Ascending aorta (tissue), 2 donors: ENCODE measurements at places on chromosomes 7 and 10. TPM values are rescaled to one million over a fixed set of nuclear protein-coding genes. Genes with fewer than 3 reads are reported as not detected.
A peak's percentile ranks its signal among the peaks of the same experiment; 100 is the strongest.

DNA sequence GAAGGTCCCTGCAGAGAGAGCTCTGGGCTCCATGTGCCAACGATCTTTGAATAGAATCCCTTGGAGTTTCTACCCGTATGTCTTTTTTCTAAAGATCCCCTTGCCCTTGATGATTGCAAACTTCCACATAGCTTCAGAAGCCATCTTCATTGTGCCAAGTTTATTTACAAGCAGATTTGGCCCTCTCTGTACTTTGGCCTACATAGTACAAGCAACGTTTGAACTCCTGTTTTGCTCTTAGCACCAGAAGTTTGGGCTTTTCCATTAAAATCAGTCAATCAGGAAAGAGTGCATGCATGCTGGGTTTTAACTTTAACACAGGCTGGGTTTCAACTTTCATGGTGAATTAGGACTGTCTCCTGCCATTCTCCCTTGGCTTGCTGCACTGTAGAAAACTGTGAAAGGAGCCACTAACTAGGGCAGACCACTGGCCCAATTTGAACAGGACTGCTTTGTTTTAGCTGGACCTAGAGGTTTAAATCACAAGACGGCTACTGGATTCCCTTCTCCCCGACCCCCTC lies 557.6 kb upstream of the GALNT17 start:
- no peak for DNase-seq
- no peaks in the 10 kb centered on the region for H3K36me3 ChIP-seq
- H3K27ac ChIP-seq = no peak overlapping the region
- H3K27me3 ChIP-seq = no peaks in the 10 kb centered on the region
- H3K4me3 ChIP-seq = no peak overlapping the region

DNA sequence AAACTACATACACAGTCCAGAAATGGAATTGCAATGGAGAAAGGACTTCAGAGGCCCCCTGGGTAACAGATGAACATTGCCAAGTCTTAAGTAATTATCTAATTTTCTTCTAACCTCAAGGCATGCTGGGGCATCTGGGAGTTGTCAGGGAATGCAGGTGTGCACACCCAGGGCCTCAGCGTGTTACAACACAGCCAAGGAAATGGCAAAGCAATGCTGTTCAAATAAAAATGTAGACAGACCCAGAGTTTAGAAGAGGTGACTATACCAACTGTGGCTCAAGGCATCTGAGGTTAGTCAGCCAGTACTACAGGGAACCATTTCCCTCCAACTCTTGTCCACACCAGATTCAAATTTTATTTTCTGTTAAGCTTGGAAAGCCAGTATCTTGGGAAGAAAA lies 73.6 kb downstream of the CCDC3 start:
- H3K27me3 ChIP-seq = no peaks in the 10 kb centered on the region
- DNase-seq = no peak
- H3K4me3 ChIP-seq = no peak overlapping the region
- H3K36me3 ChIP-seq = no peaks in the 10 kb centered on the region

- no peak overlapping the region for H3K4me3 ChIP-seq
- H3K27ac ChIP-seq = no peak overlapping the region
- H3K36me3 ChIP-seq = peaks cover 5% of the 10 kb centered on the region
- no peaks in the 10 kb centered on the region for H3K4me1 ChIP-seq
- DNase-seq = no peak
- H3K27me3 ChIP-seq = no peaks in the 10 kb centered on the region
Observed at GRCh38 chr10:123236126-123236525, 81.9 kb downstream of the BUB3 start.

GRCh38 chr7:128221929-128222403 lies 19.1 kb upstream of the LEP start:
- H3K4me1 ChIP-seq = no peaks in the 10 kb centered on the region
- no peaks in the 10 kb centered on the region for H3K36me3 ChIP-seq
- DNase-seq = no peak
- H3K27ac ChIP-seq = no peak overlapping the region
- H3K4me3 ChIP-seq = no peak overlapping the region

DNA sequence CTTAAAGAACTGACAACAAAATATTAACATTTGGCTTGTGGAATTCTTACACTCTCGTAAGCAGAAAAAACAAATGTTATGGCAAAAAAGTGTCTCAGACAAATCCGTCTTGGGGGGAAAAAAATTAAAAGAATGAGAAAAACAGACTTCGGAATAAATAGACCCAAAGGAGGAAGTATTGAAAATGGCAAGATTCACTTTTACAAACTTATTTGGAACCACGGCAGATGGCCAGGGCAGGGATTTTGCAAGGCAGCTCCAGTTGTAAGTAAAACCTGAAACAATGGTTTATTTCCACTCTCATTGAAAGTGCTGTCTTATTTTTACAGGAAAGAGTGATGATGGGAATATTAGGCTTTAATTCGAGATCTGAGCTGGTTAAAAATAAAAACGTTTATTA lies 1.5 kb upstream of the ZNF438 start:
- no peak for DNase-seq
- no peaks in the 10 kb centered on the region for H3K27me3 ChIP-seq
- H3K4me1 ChIP-seq = peaks cover 25% of the 10 kb centered on the region
- no peaks in the 10 kb centered on the region for H3K36me3 ChIP-seq
- peak overlapping the region; percentile 69 for H3K4me3 ChIP-seq

- no peak overlapping the region for H3K4me3 ChIP-seq
- DNase-seq = no peak
- H3K27me3 ChIP-seq = no peaks in the 10 kb centered on the region
- no peaks in the 10 kb centered on the region for H3K4me1 ChIP-seq
Observed at GRCh38 chr7:99355098-99355497, 19.4 kb upstream of the ARPC1B start.

GRCh38 chr10:30743586-30743985 lies 114.0 kb upstream of the LYZL2 start:
- H3K36me3 ChIP-seq = no peaks in the 10 kb centered on the region
- no peaks in the 10 kb centered on the region for H3K4me1 ChIP-seq
- DNase-seq = no peak
- no peaks in the 10 kb centered on the region for H3K27me3 ChIP-seq
- no peak overlapping the region for H3K4me3 ChIP-seq
- H3K27ac ChIP-seq = no peak overlapping the region

DNA sequence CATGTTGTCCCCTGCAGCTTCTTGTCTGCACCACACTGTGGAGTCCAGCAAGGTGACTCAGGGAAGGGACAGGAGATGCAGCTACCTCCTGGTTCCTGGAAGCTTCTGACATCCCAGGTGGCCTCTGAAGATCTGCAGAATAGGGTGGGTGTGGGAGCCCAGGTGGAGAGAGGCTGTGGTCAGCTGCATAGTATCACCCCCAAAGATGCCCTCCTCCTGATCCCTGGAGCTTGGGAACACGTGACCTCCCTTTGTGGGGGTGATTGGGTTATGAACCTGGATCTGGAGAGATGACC lies 25.4 kb downstream of the CALML3 start:
- H3K27me3 ChIP-seq = no peaks in the 10 kb centered on the region
- no peak overlapping the region for H3K4me3 ChIP-seq
- DNase-seq = no peak
- H3K4me1 ChIP-seq = peaks cover 60% of the 10 kb centered on the region

DNA sequence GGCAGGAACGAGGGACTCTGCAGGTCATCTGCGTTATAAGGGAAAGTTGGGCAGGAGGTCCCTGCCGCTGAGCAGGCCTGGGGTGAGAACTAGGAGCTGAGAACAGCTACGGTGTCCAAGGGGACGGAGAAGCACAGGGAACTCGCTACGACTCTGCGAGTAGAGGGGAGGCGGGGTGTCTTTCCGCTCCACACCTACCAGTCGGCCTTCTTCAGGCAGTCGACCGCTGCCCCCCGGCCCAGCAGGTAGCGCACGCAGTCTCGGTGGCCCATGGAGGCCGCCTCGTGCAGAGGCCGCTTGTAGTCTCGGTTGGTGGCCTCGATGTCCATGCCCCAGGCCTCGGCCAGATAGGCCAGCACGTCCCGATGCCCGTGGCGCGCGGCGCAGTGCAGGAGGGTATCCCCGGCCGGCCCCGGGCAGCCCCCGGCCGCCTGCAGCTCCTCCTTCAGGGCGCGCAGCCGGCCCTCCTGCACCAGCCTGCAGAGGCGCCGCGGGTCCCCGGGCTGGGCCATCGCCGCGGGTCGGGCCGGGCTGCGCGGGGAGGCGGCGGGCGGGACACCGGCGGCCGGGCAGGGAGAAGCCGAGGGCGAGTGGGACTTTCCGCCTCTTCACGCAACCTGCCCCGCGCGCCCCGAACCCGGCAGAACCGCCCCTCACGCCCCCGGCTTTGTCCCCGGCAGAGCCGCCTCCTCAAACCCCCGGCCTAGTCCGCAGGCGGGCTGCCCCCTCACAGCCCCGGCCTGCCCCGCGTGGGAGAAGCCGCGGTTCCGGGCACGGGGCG lies 660 bp downstream of the ANKRD16 start:
- DNase-seq = peak; percentile 67
- H3K27me3 ChIP-seq = no peaks in the 10 kb centered on the region
- H3K36me3 ChIP-seq = peaks cover 14% of the 10 kb centered on the region
- H3K27ac ChIP-seq = peak overlapping the region; percentile 82
- peak overlapping the region; percentile 80 for H3K4me3 ChIP-seq
- H3K4me1 ChIP-seq = peaks cover 25% of the 10 kb centered on the region

GRCh38 chr7:65892835-65893234 lies 20.0 kb downstream of the VKORC1L1 start:
- peaks cover 9% of the 10 kb centered on the region for H3K36me3 ChIP-seq
- H3K4me1 ChIP-seq = no peaks in the 10 kb centered on the region
- DNase-seq = no peak
- H3K27me3 ChIP-seq = no peaks in the 10 kb centered on the region
- H3K4me3 ChIP-seq = no peak overlapping the region

DNA sequence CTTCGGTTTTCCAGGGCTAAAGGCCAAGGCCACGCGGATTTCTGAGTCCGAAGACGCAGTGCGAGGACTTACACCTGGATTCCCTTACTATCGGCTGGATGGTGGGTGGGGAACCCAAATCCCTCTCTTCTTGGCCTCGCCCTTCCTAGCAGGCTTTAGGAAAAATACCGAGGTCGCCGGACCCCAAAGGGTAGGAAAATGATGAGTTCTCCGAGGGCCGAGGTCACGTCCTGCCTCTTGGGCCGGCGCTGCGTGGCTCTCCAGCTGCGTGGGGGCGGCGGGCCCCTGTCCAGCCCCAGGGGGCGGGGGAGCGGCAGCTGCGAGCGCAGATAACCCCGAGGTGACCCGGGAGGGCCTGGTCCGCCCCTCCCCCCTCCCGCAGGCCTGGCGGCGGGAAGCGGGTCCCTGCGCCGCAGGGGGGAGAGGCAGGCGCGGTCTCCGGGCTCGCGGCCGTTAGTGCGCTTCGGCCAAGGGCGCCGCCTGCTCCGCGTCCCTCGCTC lies 805 bp upstream of the HMX3 start:
- H3K4me3 ChIP-seq = peak overlapping the region; percentile 40
- H3K27ac ChIP-seq = no peak overlapping the region
- no peak for DNase-seq
- H3K36me3 ChIP-seq = no peaks in the 10 kb centered on the region
- peaks cover 36% of the 10 kb centered on the region for H3K4me1 ChIP-seq
- peaks cover 57% of the 10 kb centered on the region for H3K27me3 ChIP-seq

GRCh38 chr10:112275512-112276245 lies 7.5 kb upstream of the TECTB start:
- H3K36me3 ChIP-seq = no peaks in the 10 kb centered on the region
- no peaks in the 10 kb centered on the region for H3K4me1 ChIP-seq

- no peak overlapping the region for H3K4me3 ChIP-seq
- no peaks in the 10 kb centered on the region for H3K27me3 ChIP-seq
- no peaks in the 10 kb centered on the region for H3K36me3 ChIP-seq
Observed at GRCh38 chr7:24701261-24702235, 55.7 kb downstream of the GSDME start.

GRCh38 chr10:91768123-91768522 lies 30.1 kb upstream of the TNKS2 start:
- no peaks in the 10 kb centered on the region for H3K4me1 ChIP-seq
- H3K27ac ChIP-seq = no peak overlapping the region
- H3K4me3 ChIP-seq = no peak overlapping the region
- DNase-seq = no peak

DNA sequence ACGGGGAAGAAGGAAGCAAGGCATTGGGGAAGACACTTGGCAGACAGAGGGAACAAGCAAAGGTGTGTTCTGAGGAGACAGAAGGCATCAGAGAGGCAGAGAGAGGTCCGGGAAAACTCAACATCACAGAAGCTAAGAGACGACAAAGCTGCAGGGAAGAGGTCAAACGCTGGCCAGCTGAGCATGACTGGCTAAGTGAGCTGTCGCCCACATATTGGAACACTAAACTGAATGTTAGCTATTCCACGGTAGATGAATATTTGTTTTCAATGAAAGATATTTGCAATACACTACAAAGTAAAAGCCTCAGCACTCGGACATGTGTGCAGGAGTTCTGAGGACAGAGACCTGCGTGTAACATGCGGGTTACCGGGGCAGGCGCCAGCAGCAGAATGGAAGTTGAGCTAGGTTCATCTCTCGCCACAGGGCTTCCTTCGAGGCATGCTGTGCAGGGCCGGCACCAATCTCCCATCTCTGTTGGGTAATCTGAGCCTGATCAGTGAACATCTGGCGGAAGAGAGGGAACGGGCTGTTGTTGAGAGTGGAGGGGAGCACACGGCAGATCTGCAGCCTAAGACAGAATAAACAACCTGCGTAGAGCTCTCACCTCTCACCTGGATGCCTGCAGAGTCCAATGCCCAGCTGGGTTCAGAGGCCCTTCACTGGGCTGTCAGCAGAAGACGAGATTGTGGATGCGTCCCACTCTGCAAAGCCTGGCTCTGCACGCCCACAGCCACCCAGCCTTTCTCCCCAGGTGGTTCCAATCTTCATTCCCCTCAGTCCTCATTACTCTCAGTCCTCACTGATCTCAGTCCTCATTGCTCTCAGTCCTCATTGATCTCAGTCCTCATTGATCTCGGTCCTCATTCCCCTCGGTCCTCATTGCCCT lies 35.9 kb downstream of the INSIG1 start:
- no peaks in the 10 kb centered on the region for H3K4me1 ChIP-seq
- H3K36me3 ChIP-seq = no peaks in the 10 kb centered on the region
- no peak for DNase-seq
- no peak overlapping the region for H3K27ac ChIP-seq
- H3K4me3 ChIP-seq = no peak overlapping the region

GRCh38 chr10:113853578-113854012 lies 287 bp downstream of the DCLRE1A start:
- peaks cover 2% of the 10 kb centered on the region for H3K36me3 ChIP-seq
- H3K27ac ChIP-seq = peak overlapping the region; percentile 91
- H3K4me1 ChIP-seq = peaks cover 6% of the 10 kb centered on the region

DNA sequence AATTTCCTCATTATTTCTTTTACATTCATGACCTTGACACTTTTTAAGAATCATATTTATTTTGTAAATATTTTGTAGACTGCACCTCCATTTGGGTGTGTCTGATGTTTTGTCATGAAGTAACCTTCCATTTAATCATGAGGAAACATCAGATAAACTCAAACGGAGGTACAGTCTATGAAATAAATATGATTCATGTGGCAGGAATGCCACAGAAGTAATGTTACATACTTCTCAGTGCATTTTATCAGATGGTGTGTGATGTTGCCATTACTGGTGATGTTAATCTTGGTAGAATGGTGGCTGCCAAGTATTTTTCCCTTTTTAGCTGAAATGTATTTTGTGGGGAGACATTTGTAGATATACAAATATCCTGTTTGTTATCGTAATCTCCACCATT lies 64.9 kb downstream of the ZNF37A start:
- no peak overlapping the region for H3K4me3 ChIP-seq
- DNase-seq = no peak
- no peaks in the 10 kb centered on the region for H3K27me3 ChIP-seq
- H3K36me3 ChIP-seq = no peaks in the 10 kb centered on the region
- no peak overlapping the region for H3K27ac ChIP-seq

GRCh38 chr10:132933308-132934042 lies 8.9 kb downstream of the CFAP46 start:
- no peak for DNase-seq
- H3K27me3 ChIP-seq = no peaks in the 10 kb centered on the region
- no peaks in the 10 kb centered on the region for H3K36me3 ChIP-seq
- H3K4me3 ChIP-seq = no peak overlapping the region

Gene PPP1R3C
- total RNA-seq = 2.0 TPM

Gene LOXL4
- 3.7 TPM for total RNA-seq

Gene TMEM213
- not detected for total RNA-seq

Gene GPR26
- not detected for total RNA-seq

Gene DENND2A
- 7.5 TPM for total RNA-seq

Gene PRPS1L1
- not detected for total RNA-seq

Gene SLC18A2
- total RNA-seq = not detected
